ENCODE measurements at places on chromosomes 2 and 18.

DNA sequence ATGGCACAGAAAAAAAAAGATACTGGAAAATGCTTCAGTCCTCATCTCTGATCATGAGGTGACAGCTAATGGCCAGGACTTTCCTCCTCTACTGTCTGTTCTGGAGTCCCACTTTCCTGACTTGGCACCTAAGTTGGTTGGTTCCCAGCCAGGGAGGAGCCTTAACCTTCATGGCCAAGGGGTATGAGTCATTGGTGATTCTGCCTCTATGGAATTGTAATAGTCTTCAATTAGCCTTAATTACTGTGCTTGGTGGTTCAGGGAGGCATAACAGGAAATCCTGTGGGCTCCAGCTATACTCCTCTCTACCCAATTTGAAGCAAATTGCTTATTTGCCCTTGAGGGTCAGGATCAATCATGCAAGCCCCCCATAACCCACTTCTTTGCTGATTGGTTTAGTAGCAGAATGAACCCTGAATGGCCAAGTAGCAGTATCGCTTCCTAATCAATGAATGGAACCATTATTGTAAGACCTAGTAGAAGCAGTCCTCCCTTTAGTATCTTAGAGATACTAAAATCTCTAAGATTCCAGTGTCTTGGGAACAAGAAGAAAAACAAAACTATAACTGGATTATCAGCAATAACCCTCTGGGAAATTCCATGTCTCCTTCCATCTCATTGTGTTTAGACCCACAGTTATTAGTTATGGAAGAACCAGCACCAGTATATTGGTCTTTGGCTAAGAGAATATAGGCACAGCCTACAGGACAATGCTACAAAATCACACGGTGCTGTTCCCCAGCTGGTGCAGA is 109.0 kb downstream of the COL6A3 start:
- no peak for DNase-seq

GRCh38 chr2:108029496-108029895 is 43.2 kb downstream of the SLC5A7 start:
- DNase-seq: no peak

DNA sequence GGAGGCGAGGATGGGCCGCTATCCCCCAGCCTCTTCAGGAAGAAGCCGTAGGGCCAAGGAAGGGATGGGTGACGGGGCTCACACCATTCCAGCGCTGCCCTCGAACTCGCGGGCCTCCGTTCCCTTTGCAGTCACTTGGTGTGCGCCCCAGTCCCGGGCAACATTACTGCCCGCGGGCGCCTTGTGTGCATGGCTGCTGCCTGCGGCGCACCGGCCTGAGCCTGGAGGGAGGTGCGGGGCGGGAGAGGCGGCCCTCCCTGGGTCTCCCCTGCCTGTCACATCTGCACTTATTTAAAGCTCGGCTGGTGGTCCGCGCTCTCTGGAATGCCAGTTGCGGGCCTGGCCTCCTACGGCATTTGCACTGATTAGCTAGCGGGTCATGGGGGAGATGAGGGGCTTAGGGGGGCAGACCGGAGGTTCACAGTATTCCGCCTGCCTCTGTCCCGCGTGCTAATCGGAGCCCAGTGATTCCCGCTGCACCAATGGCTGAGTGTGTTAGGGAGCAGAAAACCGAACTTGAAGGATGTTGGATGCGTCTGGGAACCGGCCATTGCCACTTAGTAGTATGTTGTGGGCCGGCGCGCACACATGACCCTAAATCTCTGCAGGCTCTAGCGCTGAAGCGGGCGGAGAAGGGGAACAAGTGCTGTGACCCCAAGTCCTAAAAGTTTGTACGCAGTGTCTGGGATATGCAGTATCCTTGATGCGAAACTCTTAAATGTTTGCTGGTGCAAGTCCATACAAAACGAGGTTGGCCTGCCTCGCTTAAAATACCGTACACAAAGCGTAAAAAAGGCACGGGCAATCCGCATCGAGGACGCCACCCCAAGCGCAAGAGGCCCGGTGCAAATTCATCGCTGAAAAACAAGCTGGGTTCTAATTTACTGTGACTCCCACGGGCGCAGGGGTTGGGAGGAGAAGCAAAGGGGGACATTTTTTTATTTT is 161.2 kb upstream of the SIX2 start:
- peak; percentile 15 for DNase-seq

- DNase-seq: no peak
Measured at GRCh38 chr18:79401494-79402208, 5.9 kb downstream of the NFATC1 start.

DNA sequence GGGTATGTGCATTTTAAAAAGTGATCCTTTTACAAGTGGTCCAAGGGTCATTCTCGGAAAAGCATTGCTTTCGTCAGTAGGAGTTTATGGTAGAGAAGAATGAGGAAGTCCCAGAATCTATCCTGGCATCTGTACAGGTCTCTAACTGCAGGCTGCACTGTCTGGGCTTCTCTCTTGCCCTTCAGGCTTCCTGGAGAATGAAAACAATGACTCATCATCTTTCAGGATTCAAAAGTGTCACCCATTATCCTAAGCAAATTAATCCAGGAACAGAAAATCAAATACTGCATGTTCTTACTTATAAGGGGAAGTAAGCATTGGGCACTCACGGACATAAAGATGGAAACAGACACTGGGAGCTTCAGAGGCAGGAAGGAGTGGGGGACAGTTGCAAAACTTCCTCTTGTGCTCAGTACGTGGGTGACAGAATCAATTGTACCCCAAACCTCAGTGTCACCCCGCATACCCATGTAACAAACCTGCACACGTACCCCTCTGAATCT is 60.2 kb upstream of the TXNDC2 start:
- DNase-seq: no peak

DNA sequence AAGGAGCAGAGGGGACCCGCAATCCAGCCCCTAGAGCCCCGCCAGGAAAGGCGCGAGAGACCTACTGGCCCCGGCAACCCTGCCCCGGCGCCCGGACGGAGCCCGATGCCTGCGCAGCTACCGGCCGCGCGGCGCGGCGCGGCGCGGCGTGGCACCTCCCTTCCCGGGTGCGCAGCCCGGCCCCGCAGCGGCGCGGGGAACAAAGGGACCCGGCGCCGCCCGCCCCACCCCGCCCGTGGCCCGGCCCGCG is 307 bp downstream of the CDH2 start:
- no peak for DNase-seq

- DNase-seq: no peak
Measured at GRCh38 chr2:204072443-204073324, 136.1 kb downstream of the ICOS start.

GRCh38 chr18:43800584-43800983 is 523.3 kb upstream of the SYT4 start:
- no peak for DNase-seq

DNA sequence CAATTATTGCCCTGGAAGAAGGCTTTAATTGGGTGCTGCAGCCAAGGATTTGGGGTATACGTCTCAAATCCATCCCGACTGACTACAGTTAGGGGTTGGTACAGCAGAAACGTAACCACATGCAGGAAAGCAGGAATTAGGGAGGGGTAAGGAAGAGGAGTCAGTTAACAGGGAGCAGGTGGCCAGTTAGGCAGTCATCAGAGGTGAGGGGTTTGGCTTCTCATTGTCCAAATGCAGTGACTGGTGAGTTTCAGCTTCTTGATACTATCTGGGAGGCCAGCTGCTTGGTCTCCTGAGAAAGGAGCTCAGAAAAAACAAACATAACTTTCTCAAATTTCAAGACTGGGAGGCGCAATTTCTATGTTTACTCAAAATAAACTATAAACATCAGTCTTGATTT is 38.8 kb upstream of the UBE2F start:
- no peak for DNase-seq

- no peak for DNase-seq
Measured at GRCh38 chr2:14530506-14530905, 102.0 kb upstream of the LRATD1 start.

- DNase-seq: no peak
Measured at GRCh38 chr2:1739961-1740715, 4.2 kb downstream of the PXDN start.

DNA sequence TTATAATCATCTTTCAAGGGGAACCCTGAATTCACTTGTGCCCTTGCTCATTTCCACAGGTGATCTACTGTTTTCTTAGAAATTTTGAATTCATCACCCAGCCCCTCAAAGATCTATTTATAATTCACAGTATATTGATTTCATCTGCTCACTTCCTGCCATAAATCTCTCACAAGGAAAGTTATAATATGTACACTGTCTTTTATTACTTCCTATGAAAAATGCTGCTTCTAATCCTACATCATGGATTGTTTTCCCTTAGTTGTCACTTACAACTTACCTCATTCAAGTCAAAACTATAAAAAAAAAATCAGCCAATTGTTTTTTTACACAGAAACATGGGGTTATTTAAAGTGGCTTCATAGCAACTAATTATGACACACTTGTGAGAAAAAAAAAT is 1443.0 kb downstream of the LRP1B start:
- no peak for DNase-seq

DNA sequence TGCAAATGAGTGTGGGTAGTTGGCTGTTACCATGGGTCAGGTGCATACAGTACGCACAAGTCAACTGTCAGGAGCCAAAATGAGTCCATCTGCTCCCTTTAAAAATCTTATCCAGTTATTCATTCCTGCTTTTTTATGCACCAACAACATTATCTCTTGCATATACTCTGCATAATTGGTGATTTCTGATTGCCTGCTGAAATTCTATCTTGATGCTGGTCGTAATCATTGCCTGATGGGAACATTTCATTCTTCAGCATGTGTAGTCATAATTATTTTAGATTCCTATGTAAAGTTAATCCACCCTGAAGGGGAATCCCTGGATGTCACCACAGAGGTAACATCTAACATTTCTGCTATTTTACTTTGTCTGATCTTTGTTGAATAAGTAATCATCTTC is 102.2 kb upstream of the RND3 start:
- DNase-seq: no peak

DNA sequence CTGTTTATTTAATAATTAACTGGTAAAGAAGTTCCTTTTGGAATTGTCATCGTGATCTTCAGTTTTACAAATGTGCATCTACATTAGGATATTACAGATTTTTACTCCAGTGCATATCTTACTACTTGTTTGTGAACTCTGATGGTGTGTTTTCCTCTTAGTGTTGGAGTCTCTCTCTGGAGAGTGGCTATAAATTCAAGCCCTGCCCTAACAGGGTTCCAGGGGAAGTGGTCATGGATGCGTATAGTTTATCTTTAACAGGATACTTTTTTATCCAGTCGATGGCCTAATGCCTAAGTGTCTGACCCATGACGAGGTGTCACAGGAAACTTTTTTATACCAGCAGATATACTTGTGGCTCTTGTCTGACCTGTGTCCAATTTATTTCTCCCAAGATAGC is 75.4 kb downstream of the CHN1 start:
- DNase-seq: no peak

GRCh38 chr2:64186699-64187605 is 42.7 kb upstream of the PELI1 start:
- DNase-seq: no peak

- DNase-seq: no peak
Measured at GRCh38 chr2:197399887-197400540, 34.8 kb downstream of the SF3B1 start.

GRCh38 chr2:162084536-162084935 is 10.5 kb upstream of the DPP4 start:
- DNase-seq: no peak

DNA sequence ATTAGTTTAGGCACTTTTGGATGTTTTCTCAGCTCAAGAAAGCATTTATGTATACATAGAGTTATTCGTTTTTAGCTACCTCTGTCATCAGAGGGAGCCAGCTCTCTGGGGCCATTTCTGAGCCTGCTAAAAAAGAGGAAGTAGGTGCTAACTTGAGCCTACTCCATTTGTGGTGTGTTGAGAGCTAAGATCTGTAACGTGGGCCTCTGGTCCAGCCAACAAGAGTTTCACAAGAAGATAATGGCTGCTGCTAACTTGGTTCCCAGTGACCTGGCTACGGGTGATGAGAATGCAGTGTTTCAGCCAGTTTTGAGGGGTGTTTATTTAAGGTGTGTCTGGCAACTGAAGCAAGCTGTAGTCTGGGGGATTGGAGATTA is 182.5 kb downstream of the PRKCE start:
- DNase-seq: no peak

DNA sequence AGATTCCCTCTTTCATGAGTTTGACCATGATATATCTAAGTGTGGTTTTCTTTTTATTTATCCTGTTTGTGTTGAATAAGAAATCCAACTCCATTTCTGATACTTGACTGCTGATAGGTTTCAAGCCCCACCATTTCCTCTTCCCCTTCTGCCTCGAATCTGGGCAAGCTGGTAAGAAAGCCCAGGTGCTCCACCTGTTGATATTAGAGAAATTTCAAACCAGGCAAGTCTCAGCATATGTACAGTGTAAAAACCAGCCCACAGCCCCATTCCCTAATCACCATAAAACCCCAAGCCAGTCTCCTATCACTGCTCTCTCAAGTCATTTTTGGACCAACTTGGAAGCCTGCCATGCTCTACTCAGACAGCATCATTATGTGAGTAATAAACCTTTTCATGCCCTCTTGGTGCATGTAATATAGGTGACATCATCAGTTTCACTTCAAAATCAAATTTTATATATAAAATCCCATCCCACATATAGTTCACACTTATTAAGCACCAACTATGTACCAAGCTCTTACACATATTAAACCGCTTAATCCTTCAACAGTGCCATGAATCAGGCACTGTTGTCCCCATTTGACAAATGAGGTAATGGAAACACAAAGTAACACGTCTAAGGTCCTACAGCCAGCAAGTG is 46.6 kb downstream of the SMAD2 start:
- no peak for DNase-seq

DNA sequence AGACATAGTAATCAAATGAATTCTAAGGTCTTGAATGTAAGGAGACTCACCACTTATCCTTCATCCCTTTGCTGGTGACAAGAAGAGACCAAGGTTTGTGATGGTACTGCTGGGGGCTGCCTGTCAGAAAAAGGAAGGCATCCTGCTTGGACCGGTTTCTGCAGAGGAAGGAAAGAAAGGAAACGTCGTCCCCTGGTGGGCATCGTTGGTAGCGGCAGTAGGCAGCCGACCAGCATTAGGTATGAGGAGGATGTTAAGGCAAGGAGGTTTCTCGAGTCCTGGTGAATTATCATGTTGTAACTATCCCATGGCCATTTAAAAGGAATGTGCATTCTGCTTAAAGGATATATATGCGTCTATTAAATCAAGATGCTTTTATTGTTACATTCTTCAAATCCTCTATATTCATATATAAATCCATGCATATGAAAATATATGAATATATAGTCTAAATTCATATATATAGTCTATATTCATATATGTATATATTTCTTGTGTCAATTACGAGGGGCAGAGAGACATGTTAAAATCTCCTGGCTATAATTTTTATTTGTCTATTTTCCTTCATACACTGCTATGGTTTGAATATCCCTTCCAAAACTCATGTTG is 94.4 kb upstream of the TGFA start:
- peak; percentile 27 for DNase-seq

- DNase-seq: no peak
Measured at GRCh38 chr18:3513481-3513880, 63.5 kb downstream of the TGIF1 start.

GRCh38 chr2:96594691-96595152 is 43.4 kb downstream of the KANSL3 start:
- no peak for DNase-seq

- no peak for DNase-seq
Measured at GRCh38 chr2:11342551-11343367, 1.7 kb downstream of the ROCK2 start.

Data from GM12892 (cell line).